Inflammatory macrophage (primary cell): ENCODE measurements at places on chromosomes 11 and 22.

- no peak for DNase-seq
Observed at GRCh38 chr11:64443001-64443400, 84.0 kb downstream of the RPS6KA4 start.

- DNase-seq: peak; percentile 60
Observed at GRCh38 chr11:73622926-73623593, 23.3 kb upstream of the PLEKHB1 start.

GRCh38 chr11:135008001-135008405, 596.0 kb upstream of the B3GAT1 start:
- DNase-seq: no peak

DNA sequence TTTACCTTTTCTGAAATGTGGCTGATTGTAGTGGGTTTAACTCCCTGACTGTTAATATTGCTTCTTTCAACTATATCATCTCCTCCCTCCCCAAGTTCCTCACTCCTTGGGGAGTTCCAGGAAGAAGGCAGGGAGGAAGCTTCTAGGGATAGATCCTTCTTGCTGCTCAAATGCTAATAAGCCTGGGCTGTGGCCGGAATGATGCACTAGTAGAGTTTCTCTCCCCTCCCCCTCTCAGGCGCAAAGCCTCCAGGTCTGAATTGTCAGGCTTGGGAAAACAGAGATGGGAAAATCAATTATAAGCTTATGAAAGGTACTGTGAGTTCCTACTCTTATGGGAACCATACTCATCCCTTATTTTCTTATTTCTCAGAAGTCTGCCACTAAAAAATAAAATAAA, 30.8 kb downstream of the FEZ1 start:
- no peak for DNase-seq

DNA sequence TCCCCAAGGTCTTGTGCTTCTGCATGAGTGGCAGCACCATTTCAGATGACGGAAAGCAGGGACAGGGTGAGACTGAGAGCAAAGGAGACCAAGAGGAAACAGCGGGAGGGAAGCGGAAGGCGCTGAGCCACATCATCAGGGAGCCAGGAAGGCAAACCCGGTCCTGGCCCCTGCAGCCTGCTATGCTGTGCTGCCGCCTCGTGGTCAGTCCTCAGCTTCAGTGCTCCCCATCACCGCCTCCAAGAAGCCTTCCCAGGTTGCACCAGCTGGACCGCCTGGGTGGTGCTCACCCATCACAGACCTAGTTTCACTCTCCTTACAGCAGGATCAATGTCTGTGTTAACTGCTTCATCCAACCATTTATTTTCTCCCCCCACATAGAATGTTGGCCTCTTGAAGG, 73.0 kb upstream of the PHF21B start:
- DNase-seq: no peak

GRCh38 chr11:9153651-9154050, 62.3 kb upstream of the SCUBE2 start:
- DNase-seq: no peak

DNA sequence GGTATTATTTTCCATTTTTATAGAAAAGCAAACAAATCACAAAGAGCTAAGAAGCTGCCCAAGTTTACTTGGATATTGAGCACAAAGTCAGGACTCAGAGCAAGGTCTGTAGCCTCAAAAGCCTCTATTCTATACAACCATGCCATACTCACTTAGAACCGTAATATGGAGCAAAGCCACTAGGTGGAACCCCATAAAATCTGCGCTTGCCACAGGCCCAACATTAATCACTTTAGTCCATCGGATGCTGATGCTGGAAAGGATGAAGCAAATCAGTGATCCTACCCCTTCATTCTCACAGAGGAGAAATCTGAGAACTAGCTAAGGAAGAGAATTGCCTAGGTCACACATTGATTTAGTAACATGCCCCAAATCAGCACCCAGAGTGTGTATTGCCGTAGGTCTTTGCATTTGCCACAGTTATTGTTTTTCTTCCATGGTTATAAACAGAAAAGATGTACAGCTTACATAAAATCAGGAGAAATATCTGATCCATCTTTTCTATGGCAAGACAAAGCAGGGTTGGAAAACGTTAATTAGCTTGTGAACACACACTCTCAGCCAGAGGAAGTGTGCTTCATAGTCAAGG, 56.7 kb upstream of the RAB38 start:
- DNase-seq: peak; percentile 44

DNA sequence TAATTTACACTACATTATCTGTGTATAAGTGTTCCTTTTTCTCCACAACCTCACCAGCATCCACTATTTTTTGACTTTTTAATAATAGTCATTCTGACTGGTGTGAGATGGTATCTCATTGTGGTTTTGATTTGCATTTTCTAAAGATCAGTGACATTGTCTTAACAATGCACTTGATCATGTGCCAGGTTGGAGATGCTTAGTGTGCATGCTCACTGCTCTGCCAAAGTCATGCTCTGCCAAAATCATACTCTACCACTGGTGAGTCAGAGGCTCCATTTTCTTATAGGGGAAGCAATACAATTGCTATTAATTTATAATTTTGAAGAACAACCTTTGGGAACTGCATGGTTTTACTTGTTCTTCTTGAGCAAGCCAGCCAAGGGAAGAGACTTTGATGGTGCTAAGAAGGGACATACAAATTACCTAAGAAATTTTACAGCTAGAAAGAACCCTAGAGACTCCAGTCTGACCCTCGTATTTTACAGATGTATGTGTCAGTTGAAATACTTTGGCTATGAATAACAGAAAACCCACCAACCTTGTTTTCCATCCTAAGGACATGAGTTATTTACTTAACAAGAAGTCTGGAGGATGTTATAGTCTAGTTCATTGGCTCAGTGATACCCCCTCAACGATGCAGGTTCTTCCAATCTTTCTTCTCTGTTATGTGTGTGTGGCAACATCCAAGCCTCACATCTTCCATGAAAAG, 368.9 kb downstream of the DDX10 start:
- DNase-seq: no peak

DNA sequence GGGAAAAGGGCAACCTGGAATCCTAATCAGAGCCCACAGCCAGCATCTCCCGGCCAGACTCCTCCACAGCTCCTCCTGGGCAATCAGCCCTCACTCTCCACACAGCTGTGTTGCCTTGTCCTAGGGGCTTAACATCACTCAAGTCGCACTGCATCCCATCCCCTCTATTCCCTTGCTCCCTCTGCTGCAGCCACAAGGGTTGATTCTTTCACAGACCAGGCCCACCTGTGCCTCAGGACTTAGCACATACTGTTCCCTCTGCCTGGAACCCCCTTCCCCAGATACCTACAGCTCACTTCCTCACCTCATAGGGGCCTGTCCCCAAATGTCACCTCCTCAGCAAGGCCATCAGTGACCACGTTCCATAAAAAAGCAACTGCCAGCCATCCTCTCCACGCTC, 18.4 kb downstream of the SPATA19 start:
- DNase-seq: no peak

GRCh38 chr22:19206287-19206686, 27.8 kb upstream of the SLC25A1 start:
- no peak for DNase-seq

GRCh38 chr11:116733969-116734508, 38.7 kb downstream of the BUD13 start:
- no peak for DNase-seq

GRCh38 chr11:114170226-114170625, 110.7 kb downstream of the ZBTB16 start:
- DNase-seq: no peak

DNA sequence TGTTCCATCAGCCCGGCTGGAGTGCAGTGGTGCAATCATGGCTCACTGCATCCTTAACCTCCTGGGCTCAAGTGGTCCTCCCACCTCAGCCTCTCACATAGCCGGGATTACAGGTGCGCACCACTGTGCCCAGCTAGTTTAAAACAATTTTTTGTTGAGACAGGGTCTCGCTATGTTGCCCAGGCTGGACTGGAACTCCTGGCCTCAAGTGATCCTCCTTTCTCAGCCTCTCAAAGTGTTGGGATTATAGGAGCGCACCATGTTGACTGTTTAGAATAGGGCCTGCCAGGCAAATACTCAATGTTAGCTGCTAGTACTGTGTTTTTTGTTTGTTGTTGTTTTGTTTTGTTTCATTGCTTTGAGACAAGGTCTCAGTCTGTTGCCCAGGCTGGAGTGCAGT, 66.4 kb downstream of the ARHGAP8 start:
- no peak for DNase-seq

GRCh38 chr22:43176090-43176489, 10.8 kb downstream of the TTLL12 start:
- DNase-seq: no peak

DNA sequence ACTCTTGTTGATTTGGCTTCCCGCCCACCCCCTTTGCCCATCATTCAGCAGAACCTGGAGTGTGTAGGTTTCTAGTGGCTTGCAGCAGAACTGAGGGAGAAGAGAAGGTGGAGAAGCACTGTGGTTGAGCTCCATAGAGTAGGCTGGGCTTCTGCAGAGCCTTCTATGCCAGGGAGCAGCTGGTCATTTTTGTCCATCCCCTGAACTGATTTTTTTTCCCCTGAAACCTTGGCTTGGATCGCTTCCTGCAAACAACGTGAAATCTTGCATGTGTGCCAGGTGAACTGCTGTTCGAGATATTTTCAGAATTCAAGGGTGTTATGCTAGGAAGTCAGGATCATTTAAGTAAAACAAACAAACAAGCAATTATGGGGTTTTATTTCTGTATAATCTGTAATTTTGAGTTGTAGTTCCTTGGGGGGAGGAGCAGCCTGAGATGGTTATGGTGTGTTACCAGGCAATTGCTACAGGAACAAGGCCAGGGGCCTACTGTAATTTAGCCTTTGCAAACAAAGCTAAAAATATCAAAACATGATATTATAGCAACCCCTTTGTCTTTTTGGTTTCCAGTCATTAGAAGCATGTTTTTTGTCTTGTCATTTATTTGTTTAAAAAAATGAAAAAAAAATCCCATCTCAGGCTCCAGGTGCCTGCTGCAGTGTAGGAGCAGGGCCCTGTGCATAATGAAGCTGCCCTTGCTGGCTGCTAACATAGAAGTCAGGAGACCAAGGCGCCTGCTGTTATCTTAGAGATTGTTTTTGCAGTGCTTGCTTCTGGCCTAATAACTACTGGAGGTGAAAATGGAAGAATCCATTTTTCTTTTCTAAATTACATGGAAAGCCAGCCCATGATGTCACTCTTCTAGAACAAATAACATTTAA, 152.4 kb upstream of the TTC12 start:
- DNase-seq: no peak

DNA sequence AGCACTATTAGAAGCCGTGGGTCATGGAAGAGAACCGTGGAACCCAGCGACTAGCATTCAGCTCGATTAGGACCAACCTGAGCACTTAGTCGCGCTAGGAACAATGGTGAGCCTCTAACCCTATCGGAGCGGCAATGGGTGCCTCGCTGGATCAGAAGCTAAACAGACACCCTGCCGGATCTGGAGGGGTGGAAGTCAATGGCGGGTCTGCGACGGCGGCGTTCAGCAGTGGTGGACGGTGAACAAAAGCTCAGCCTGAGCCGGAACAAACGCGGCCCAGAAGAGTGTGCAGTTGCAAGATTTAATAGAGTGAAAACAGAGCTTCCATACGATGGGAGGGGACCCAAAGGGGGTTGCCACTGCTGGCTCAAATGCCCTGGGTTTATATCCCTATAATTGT, 391.8 kb upstream of the DDI1 start:
- DNase-seq: no peak

GRCh38 chr11:126756855-126757254, 243.7 kb downstream of the KIRREL3 start:
- DNase-seq: no peak

GRCh38 chr11:92765965-92766371, 203.5 kb upstream of the MTNR1B start:
- peak; percentile 67 for DNase-seq

DNA sequence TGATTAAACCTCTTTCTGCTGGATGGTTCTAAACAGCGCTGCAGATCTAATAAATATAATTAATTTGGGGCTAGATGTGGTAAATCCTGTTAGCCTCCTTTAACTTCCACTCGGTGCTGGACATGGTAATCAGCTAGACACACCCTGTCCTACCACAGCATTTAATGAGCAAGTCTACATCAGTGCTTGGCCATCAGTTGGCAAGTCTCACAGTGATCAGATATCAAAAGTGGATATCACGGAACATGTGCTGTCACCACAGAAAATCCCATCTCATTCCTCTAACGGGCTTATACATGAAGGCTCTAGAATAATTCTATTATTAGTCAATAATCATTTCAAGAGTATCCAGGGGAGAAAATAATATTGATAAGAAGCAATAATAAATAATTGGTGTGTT, 5.6 kb upstream of the USP28 start:
- no peak for DNase-seq

DNA sequence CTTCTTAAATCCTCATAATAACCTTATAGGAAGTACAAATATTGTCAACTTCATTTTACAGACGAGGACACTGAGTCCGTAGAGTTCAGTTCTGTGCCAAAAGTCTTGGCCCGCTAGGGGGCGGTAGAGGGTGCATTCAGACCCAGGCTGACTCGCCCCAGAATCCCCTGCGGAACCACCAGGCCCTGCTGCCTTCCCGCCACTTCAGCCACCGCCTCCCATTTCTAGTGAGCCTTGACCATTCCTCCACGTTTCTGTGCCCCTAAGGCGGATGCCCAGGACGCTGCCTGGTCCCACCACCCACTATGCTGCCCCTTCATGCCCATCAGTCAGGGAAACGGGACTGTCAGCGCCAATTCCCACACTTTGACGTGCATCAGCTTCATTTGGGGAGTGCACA, 19.1 kb downstream of the SYT13 start:
- DNase-seq: peak; percentile 1

DNA sequence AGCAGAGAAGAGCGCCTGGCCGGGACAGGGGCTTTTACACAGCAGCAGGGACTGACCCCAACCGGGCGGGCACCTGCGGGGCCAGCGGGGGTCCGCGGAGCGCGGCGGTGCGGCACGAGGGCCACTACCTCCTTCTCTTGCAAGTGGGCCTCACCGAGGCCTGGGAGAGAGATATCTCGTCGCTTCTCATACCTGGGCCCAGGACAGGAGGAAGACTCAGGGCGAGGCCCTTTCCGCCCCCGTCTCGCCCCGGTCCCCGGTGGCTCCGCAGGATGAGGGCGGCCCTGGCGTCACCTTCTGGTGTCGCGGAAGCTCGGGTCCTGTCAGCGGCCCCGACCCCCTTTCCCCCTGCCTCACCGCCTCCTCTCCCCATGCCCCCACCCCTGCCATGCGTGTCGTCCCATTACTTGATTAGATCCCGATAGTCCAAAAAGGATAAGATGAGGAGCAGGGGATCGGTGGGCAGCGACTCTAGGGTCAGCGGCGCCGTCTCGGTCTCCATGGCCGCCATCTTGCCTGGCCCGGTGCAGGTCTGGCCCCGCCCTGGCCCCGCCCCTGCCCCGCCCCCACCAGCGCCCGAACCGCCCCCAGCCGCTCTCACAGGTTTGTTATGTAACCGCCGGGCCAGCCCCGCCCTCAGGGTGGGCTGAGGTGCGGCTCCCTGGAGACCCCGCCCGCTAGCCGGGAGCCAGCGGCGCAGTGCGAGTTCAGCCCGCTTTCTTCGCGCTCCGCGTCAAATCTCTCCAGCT, at the start of gene FBXO3:
FBXO3 (minus strand) TSS at position 534 of the 749 bp plus-strand sequence; CDS start at position 511, 23 bp downstream.
- peak; percentile 75 for DNase-seq

- no peak for DNase-seq
Observed at GRCh38 chr22:17232406-17232805, 13.2 kb upstream of the ADA2 start.
